Testis (tissue), 5 donors: ENCODE measurements at places on chromosomes 16 and 17.

- no peak for DNase-seq
These were observed 7.1 kb upstream of the SPNS3 start for GRCh38 chr17:4426499-4427208.

DNA sequence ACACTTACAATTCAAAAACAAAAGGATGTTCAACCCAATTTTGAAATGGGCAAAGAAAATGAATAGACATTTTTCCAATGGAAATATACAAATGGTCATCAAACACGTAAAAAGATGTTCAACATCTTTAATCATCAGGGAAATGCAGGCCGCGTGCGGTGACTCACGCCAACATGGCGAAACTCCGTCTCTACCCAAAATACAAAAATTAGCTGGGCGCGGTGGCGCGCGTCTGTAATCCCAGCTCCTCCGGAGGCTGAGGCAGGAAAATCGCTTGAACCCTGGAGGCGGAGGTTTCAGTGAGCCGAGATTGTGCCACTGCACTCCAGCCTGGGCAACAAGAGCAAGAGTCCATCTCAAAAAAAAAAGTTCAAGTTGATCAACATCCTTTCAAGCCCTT lies 1.8 kb upstream of the CLUAP1 start:
- no peak for DNase-seq

GRCh38 chr16:27401768-27402568 lies at the start of gene IL21R:
Gene IL21R (plus strand): TSS chr16:27402174. CDS start chr16:27430072, 27,898 bp downstream.
- no peak for DNase-seq

GRCh38 chr17:3669548-3669947 lies 936 bp downstream of the EMC6 start:
- no peak for DNase-seq

DNA sequence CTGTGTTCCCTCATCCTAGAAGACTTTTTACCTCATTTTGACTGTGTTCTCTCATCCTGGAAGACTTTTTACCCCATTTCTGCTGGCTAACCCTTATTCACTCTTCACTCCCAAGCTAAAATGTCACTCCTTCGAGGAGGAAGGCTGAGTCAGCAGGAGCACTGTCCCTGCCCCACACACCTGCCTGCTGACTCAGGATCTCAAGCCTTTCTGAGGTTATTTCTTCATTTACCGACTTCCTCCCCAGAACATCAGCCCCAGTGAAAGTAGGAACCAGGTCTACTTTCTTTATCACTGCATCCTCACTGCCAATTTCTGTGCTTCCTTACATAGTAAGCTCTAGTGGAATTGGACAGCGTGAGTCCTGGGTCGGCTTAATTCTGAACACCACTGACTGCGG lies 220.6 kb downstream of the HS3ST4 start:
- no peak for DNase-seq

GRCh38 chr16:1090620-1091587 lies 5.1 kb downstream of the C1QTNF8 start:
- no peak for DNase-seq

GRCh38 chr17:16495561-16495960 lies 3.6 kb upstream of the LRRC75A start:
- DNase-seq: no peak
